IPS DF 19.7 (cell line): ENCODE measurements at places on chromosomes 5 and 9.

DNA sequence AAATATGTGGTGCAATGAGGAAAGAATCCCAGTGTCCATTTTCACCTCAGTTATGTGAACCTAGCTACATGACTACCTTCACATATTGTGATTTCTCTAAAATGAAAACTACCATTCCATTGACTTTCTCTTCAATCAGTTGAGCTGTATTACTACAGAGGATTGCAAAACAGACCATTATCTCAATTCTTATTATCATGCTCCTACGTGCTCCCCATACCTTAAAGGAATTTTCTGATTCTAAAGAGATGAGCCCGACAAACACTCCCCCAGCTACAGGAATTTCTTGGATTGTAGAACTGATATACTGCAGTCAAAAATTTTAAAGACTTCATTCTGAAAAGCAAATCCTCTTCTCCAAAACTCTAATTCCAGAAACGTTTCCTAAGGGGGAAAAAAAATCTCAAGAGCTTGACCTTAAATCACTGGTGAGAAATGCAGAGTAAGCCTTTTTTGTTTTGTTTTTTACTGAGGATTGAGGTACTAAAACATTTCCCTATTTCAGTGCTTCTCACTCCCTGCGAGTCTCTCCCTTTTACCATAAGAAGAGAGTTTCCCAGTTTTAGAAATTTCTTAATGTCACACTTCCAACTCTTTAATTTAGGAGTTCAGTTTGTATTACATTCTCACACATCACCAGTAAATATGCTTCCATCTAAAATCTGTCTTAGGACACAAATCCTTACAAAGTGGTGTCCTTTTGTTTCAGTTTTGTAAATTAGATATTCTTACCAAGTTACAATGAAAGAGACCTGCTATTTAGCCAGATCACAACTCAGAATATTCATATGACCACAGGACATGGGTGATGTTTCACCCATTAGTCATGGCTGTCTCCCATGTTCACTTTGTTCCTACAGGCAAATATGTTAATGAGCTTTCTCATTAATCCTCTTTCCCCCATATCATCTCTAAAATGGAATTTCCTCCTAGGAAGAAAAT is 203.8 kb downstream of the TSSK1B start:
- DNase-seq = no peak

DNA sequence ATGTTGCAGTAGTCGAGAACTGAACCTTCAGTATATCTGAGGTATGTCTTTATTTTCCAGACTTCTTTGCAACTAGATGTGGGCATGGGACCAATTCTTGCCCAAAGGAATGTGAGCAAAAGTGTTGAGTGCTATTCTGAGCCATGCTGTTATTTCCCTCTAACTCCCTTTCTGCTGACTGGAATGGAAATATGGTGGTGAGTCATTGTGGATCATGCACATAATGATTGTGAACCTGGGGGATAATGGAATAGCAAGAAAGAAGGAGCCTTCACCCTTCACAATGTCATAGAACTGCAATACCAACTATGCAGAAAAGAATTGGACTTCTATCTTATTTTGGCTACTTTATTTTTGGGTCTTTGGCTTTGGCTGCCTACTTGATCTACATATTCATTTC is 10.3 kb upstream of the DOCK2 start:
- DNase-seq = no peak

GRCh38 chr9:69816735-69817134 is 3.9 kb upstream of the CFAP95 start:
- DNase-seq = no peak

GRCh38 chr5:139795074-139796001 is at the start of gene PSD2:
Gene PSD2 (plus strand): TSS chr5:139795808. CDS start chr5:139809441, 13,633 bp downstream.
- no peak for DNase-seq

- no peak for DNase-seq
These were observed 31.1 kb downstream of the RASA1 start for GRCh38 chr5:87298692-87299362.
